ENCODE measurements at places on chromosomes 7 and 10.

- peak; percentile 28 for DNase-seq
Measured at GRCh38 chr7:75689246-75690099, 49.3 kb downstream of the HIP1 start.

- DNase-seq, result no peak
Measured at GRCh38 chr7:17307000-17307399, 8.5 kb downstream of the AHR start.

- no peak for DNase-seq
Measured at GRCh38 chr10:113241599-113242360, 291.7 kb downstream of the TCF7L2 start.

GRCh38 chr10:123835575-123835974 is 56.0 kb downstream of the CPXM2 start:
- no peak for DNase-seq

- peak; percentile 51 for DNase-seq
Measured at GRCh38 chr7:28732071-28732869, 225.9 kb downstream of the TRIL start.

- no peak for DNase-seq
Measured at GRCh38 chr7:110522761-110523200, 568.1 kb upstream of the LRRN3 start.

GRCh38 chr7:91892821-91893340 is 12.4 kb upstream of the MTERF1 start:
- DNase-seq, result no peak

GRCh38 chr7:14507617-14508016 is 394.9 kb downstream of the DGKB start:
- DNase-seq, result no peak

DNA sequence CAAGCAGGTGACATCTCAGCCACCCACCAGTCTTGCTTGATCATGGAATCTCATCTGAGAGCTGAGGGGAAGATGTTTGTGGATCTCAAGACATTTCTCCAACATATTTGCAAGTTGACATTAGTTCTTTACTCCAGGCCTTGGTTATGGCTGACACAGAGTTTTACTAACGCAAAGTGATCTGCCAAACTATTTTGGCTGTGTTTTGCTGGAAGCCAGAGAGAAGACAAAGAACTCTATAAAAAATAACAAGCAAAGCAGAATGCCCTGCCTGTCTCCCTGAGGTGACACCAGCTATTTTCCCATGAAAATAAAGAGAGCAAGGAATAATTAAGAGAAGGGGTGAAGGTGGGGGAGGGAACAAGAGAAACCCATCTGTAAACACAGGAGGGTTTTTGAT is 286.4 kb downstream of the WDR11 start:
- DNase-seq, result no peak

DNA sequence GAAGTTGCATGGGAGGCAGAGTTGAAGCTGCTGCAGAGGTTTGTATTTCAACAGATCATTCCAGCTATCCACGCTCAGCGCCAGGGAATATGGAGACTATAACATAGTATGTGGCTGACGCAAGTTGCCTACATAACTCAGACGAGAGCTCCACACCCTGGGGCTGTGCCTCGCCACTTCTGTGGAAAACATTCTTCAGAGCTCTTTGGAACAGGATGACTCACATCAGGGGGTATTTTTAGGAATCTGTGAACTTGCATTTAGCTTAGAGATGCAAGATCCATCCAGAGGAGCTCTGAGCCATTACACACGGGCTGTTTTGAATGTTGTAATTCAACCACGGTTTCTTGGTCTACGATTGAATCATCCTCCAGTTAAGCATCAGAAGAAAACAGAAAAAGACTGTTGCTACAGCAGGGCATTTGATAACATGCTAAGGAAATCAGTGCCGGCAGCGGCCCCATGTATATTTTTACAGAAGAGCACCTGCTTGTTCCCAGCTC is 481.5 kb upstream of the AKR1E2 start:
- peak; percentile 57 for DNase-seq

- DNase-seq, result no peak
Measured at GRCh38 chr7:20326342-20326741, 4.4 kb upstream of the ITGB8 start.

- DNase-seq, result no peak
Measured at GRCh38 chr10:118383699-118384098, 41.6 kb upstream of the FAM204A start.

GRCh38 chr10:28387140-28387539 is 84.3 kb upstream of the MPP7 start:
- no peak for DNase-seq

DNA sequence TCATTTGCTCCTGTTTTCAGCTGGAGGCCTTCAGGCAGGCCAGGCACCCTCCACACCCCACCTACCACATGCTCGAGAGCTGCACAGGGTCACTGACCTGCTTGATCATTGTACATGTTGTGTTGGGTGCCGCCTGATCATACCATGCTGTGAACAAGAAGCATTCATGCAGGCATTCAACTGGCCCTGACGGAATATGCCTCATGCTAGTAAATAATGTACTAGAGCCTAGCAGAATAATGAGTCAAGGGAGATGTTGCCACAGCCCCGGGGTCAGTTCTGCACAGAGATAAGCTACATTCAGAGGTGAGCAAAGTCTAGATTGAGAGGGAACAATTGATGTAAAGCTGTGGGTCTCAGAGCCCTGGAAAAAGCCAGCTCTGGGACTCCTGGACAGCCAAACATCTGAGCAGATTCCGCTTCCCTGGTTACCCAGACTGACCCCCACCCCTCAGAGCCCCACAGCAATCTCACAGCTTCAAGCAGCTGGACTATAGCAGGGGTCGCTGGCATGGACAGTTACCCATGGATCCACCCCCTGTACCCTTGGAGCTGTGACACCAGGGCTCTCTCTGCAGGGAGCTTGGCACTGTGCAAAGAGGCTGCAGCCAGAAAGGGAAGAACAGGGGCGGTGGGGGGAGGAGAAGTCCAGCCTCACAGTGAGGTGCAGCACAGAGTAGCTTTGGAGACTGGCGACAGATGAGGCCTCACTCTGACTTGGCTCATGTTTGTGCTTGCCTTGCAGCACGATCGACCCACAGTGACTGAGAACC is 86.6 kb downstream of the FRMPD2 start:
- DNase-seq, result no peak
